Natural killer cell (primary cell): ENCODE measurements at places on chromosomes 3 and 15. TPM values are rescaled to one million over a fixed set of nuclear protein-coding genes. Genes with fewer than 3 reads are reported as not detected.

- no peak for DNase-seq
- no peak overlapping the region for H3K4me3 ChIP-seq
- no peak overlapping the region for H3K27ac ChIP-seq
- no peaks in the 10 kb centered on the region for H3K4me1 ChIP-seq
- H3K36me3 ChIP-seq, result no peaks in the 10 kb centered on the region
These were observed 45.4 kb downstream of the TM4SF4 start for GRCh38 chr3:149519912-149520311.

GPR15 gene
- total RNA-seq, result 0.97 TPM

DNA sequence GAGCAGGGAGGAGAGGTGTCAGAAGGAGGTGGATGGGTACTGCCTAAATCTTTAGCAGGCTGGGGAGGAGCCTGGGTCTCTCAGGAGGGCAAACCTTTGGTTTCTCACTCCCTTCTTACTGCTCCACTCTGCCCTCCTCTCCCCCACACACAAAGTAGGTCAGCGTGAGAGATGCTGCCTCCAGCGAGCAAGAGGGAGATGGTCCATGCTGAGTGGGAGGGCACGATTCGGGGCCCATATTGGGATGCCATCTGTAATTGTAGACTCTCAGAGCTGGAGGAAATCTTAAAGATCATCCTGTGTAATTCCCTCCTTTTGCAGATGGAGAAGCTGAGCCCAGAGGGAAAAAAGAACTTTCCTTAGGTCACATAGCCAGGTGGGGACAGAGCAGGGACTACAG lies 34.2 kb upstream of the SYN2 start:
- no peaks in the 10 kb centered on the region for H3K27me3 ChIP-seq
- H3K4me1 ChIP-seq, result no peaks in the 10 kb centered on the region
- H3K4me3 ChIP-seq, result no peak overlapping the region

- H3K4me1 ChIP-seq, result no peaks in the 10 kb centered on the region
- H3K36me3 ChIP-seq, result no peaks in the 10 kb centered on the region
- no peak overlapping the region for H3K4me3 ChIP-seq
- no peak for DNase-seq
- H3K27me3 ChIP-seq, result peaks cover 3% of the 10 kb centered on the region
These were observed 211.4 kb upstream of the ROPN1 start for GRCh38 chr3:124203292-124203691.

DNA sequence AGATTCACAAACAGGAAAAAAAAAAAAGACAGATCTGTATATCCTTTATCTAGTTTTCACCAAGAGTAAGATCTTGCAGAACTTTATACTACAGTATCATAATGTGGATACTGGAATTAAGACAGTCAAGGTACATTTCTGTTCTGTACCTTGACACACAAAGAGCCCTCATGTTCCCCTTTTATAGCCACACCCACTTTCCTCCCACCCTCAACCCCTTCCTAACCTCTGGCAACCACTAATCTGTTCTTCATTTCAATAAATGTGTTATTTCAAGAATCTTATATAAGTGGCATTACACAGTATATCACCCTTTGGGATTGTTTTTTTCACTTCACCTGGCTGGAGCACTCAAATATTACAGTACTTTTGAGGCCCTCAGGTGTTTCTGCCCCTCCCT lies 3.6 kb upstream of the RAB6B start:
- H3K36me3 ChIP-seq, result no peaks in the 10 kb centered on the region
- DNase-seq, result no peak
- no peaks in the 10 kb centered on the region for H3K27me3 ChIP-seq
- no peak overlapping the region for H3K27ac ChIP-seq
- H3K4me3 ChIP-seq, result no peak overlapping the region
- H3K4me1 ChIP-seq, result peaks cover 5% of the 10 kb centered on the region

FXR1 gene
- total RNA-seq, result 148 TPM
